Stimulated activated CD4-positive, alpha-beta T cell treated with anti-CD3 and anti-CD28 coated beads, Interleukin-4, amount 100 ng/mL, for 4 hours (primary cell): ENCODE measurements at places on chromosomes 12 and 14.

- no peak for DNase-seq
These were observed 66.6 kb upstream of the C14orf180 start for GRCh38 chr14:104512771-104513640.

DNA sequence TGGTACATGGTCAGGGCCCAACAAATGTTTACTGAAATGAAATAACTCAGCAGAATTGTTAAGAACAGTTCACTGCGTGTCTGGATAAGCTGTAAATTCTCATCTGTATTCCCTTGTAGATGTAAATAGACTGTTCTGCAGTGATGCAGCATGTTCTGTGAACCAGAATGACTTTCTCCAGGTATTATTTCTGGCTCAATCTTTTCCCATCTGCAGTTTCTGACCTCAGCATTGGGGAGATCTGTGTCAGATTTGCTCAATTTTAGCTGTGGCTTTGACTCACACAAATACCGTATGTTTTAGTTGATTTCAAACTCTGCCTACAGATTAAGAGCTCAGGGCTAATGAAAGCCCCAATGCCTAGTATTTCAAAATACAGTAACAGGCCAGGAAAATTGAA lies 49.2 kb upstream of the DICER1 start:
- no peak for DNase-seq

DNA sequence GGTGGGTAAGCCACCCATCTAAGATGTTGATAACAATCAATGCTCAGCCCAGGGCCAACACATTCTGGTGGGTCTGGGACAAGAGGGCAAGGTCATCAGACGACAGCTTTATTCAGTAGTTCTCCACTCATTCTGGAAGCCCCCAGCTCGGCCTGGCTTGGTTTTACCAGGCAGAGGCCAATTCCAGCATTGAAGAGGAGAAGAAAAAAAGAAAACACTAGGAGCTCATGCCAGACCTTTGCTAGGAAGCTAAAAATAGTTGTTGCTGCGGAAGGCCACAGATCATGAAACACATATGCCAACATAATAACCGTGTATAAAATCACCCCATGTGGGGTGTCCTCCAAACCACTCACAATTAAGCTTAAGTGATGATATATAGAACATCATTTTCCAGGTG lies 44.4 kb downstream of the CCDC60 start:
- no peak for DNase-seq

GRCh38 chr12:57989838-57990237 lies 48.5 kb downstream of the ATP23 start:
- DNase-seq = no peak

- DNase-seq = no peak
These were observed 80.2 kb upstream of the STK38L start for GRCh38 chr12:27163894-27164293.

DNA sequence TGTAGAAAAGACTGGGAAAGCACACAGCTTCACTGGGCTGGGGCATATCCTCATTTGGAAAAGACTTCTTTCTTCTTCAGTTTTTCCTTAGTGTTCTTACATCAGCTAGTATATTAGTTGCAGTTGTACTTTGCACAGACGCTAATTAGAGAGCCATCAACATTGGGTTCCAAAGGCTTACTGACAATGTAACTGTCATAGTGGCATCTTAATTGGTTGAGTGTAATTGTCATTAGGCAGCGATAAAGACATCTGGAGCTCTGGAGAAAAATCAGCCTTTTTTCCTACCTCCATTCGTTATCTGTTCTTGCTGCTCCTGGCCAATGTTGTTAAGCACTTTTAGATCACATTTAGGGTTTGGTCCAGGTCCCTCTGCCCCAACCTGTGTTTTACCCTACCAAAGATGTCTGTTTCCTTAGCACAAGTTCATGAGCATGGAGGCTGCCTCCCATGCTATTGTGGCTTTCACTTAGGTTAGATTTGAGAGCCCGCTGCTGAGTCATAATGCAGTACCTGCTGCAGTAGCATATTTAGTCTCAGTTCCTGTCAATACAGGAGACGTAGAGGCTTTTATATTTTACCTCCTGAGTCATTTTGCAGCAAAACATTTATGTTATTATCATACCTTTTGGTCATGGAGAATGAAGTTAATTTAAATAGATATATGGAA lies 49.2 kb downstream of the FBXW8 start:
- no peak for DNase-seq

GRCh38 chr14:89221109-89221810 lies 195.8 kb downstream of the FOXN3 start:
- DNase-seq = no peak

DNA sequence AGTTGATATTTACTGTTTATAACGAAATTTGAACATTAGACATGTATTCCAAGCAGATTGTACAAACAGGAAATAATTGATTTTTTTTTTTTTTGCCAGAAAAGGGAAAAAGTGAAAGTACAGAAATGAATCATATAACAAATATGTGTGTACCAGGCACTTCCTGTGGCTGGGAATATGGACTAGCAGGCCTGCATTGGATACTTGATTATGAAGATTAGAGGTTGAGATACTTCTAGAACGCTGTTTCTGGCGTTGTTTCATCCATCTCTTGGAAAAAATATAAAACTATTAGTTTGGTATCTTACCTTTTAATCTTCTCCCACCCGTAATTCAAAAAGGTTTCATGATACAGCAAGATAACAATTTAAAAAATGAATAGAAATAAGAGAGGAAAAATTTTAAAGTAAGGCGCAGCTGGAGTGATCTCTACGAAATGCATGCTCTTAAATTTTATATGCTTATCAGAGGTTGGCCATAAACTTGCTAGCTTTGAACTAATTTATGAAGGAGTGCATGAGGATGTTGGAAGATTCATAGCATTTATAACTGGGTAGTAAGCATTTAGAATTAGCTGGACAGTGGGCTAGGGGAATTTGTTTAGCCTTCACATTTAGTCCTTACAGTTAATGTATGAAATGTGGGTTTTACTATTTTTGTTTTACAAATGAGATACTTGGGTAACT lies 90.8 kb downstream of the AEBP2 start:
- no peak for DNase-seq

DNA sequence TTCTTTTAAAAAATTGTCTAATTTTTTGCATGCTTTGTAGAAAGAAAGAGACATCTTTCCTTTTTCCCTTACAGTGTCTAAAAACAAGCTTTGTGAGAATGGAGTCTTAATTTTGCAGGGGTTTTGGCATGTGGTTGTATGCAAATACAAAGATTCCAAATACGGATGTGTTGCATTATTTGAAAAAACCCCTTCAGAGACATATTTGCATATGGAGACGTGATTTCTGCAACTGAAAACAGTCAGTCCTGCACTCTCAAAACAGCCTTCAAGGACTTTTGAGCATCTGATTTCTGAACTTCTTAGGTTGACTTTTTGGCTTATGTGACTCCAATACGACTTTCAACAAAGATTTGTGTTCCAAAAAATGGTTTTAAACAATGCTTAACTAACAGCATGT lies 7.8 kb downstream of the IRAK3 start:
- no peak for DNase-seq

DNA sequence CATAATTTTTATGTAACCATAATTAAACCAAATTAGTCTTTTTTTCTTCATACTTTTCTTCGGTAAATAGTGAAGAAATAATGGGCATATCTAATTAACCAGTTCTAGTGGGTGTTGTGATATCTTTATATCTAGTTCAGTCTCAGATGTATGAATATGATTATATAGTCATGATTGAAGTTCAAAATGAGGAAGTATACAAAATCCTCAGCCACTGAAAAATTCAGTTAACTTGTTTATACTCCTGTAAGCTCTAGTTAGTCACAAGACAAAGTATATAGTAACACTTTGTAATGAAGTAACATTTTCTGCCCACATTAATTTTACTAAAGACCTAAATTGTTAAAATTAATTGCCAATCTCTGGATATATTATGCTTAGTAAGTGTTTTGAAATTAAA lies 46.5 kb downstream of the CAND1 start:
- no peak for DNase-seq

GRCh38 chr12:132248453-132249167 lies 80.8 kb downstream of the GALNT9 start:
- DNase-seq = no peak
